ENCODE measurements at places on chromosomes 7 and 10. TPM values are rescaled to one million over a fixed set of nuclear protein-coding genes. Genes with fewer than 3 reads are reported as not detected.

GRCh38 chr7:72622532-72622931 lies 205.5 kb downstream of the TYW1B start:
- no peak for DNase-seq
- no peaks in the 10 kb centered on the region for H3K27me3 ChIP-seq
- H3K4me3 ChIP-seq = no peak overlapping the region
- no peaks in the 10 kb centered on the region for H3K4me1 ChIP-seq

DNA sequence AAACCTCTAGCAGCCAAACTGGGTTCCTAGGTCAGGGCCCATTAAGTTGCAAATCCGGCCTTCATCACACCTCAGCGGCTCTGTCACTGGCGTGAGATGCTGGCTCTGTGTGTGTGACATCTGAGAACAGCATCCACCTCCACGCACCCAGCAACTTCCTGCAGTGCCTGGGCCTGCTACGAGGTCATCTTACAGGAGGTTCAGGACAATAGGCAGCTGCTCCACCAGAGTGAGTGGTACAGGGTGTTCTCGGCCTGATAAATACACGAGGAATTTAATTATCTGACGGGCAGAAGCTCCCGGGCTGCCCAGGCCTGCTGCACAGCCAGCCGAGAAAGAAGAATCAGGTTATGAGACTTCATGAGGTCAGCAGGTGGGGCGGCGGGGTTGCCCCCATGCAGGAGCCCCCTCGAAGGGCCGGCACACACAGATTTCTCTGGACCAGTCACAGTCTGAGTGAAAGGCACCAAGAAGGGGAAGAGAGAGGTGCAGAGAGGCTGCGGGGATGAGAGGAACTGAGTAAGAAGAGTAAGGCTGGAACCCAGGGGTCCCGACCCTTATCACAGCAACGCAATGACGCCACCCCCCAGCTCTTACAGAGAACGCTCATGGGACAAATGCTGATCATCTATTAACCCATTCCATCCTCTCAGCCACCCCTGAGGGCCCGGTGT lies 49.3 kb downstream of the CALML3 start:
- no peak overlapping the region for H3K27ac ChIP-seq
- H3K27me3 ChIP-seq = no peaks in the 10 kb centered on the region
- peak; percentile 57 for DNase-seq
- H3K4me3 ChIP-seq = no peak overlapping the region
- no peaks in the 10 kb centered on the region for H3K36me3 ChIP-seq
- peaks cover 16% of the 10 kb centered on the region for H3K4me1 ChIP-seq

- H3K27ac ChIP-seq = no peak overlapping the region
- H3K36me3 ChIP-seq = no peaks in the 10 kb centered on the region
- H3K4me1 ChIP-seq = peaks cover 3% of the 10 kb centered on the region
- no peak overlapping the region for H3K4me3 ChIP-seq
- no peaks in the 10 kb centered on the region for H3K27me3 ChIP-seq
- DNase-seq = no peak
Observed at GRCh38 chr10:77603534-77603927, 34.1 kb downstream of the KCNMA1 start.

DNA sequence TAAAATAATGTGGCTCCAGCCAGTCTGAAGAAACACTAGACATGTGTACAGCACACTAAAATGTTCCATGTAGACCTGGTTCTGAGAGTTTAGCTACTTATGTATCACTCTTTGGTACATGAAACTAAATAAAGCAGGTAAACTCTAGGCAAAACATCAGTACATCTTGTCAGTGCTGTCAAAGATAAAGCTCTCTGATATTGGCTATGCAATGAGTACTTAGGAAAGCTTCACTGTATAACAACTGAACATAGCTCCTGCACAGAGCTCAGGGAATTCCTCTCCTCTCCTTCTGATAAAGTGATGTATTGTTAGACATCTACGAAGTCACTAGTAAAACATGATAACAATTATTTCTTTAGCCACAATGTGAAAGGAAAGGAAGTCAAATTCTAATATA lies 3.5 kb downstream of the LRRN3 start:
- H3K27me3 ChIP-seq = no peaks in the 10 kb centered on the region
- no peaks in the 10 kb centered on the region for H3K36me3 ChIP-seq
- no peaks in the 10 kb centered on the region for H3K4me1 ChIP-seq
- DNase-seq = no peak

- no peaks in the 10 kb centered on the region for H3K4me1 ChIP-seq
- peak; percentile 64 for DNase-seq
- no peaks in the 10 kb centered on the region for H3K36me3 ChIP-seq
- H3K27ac ChIP-seq = no peak overlapping the region
- H3K27me3 ChIP-seq = no peaks in the 10 kb centered on the region
Observed at GRCh38 chr7:71752171-71752935, 620.4 kb downstream of the GALNT17 start.

- no peaks in the 10 kb centered on the region for H3K27me3 ChIP-seq
- peak; percentile 63 for DNase-seq
- H3K4me1 ChIP-seq = peaks cover 5% of the 10 kb centered on the region
- peak within 1 kb of the TSS; percentile 53 for H3K4me3 ChIP-seq
Observed at GRCh38 chr10:115093286-115093775, at the start of gene ATRNL1. TSS of gene ATRNL1 (plus strand) at chr10:115093365. CDS start at chr10:115093751, 386 bp downstream.

- H3K4me1 ChIP-seq = no peaks in the 10 kb centered on the region
- H3K27ac ChIP-seq = no peak overlapping the region
- H3K27me3 ChIP-seq = no peaks in the 10 kb centered on the region
- DNase-seq = no peak
- no peak overlapping the region for H3K4me3 ChIP-seq
Observed at GRCh38 chr10:59055045-59055444, 121.4 kb upstream of the PHYHIPL start.

DNA sequence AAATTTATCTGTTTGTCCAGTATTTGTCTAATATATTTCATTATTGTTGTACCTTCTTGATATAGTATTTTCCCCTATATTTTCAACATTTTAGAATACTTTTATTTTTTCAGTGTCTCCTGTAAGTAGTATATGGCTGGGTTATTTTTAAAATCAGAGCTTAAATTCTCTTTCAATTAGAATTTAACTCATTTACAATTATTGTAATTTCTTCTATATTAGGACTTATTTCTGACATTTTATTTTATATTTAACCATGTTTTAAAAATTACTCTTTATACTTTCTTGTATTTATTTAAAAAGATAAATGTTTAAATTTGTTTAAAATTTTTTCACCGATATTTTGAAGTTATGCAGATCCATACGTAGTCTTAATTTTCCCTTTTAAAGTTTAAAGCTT lies 220.0 kb upstream of the NPVF start:
- no peaks in the 10 kb centered on the region for H3K4me1 ChIP-seq
- no peak overlapping the region for H3K4me3 ChIP-seq
- H3K36me3 ChIP-seq = no peaks in the 10 kb centered on the region
- no peaks in the 10 kb centered on the region for H3K27me3 ChIP-seq
- H3K27ac ChIP-seq = no peak overlapping the region

DNA sequence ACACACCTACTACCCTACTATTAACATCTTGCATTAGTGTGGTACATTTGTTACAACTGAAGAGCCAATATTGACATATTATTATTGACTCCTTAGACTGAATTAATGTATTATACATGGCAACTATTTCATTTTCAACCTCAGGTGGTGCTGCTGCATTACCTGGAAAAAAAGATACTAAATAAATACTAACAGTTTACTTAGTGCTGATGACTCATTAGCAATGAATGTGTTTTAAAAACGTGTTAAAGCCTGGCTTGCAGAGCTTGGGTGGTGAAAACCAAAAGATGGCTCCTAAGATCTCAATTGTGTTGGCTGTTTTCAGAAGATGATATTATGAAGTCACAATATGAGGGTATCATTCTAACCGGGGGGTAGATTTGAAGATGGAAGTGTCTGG lies 34.8 kb downstream of the CFAP43 start:
- H3K36me3 ChIP-seq = no peaks in the 10 kb centered on the region
- DNase-seq = no peak
- H3K27ac ChIP-seq = no peak overlapping the region

- H3K36me3 ChIP-seq = no peaks in the 10 kb centered on the region
- no peak overlapping the region for H3K4me3 ChIP-seq
- no peaks in the 10 kb centered on the region for H3K4me1 ChIP-seq
- no peak for DNase-seq
Observed at GRCh38 chr10:92714152-92714845, 24.5 kb downstream of the HHEX start.

DNA sequence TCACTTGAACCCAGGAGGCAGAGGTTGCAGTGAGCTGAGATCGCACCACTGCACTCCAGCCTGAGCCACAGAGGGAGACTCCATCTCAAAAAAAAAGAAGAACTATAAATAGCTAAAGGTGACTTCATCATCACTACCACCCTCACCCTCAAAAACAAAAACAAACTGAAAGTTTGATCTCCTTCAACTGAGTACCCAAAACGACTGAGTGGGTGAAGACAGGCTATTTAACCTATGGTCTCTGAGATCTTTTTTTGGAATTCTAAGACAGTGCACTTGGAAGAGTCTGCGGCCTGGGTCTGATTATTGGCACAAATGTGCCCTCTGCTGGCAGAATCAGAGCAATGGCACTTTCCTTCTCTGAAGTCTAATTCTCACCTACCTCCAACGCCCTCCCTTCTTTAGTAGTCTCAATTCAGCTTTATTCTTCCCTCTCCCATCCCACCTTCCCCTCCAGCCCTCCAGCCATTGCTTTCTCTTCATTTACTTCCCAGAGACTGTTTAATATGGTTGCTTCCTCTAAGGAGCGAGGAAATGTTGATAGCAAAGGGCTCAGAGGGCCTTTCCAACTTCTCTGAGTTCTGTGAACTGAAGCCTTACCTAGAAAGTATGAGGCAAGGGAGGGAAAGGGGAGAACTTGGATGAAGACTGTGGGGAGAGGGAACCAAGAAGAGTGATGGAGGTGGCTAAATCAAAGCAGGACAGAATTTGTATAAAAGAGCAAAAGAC lies 2.9 kb upstream of the MYOZ1 start:
- H3K27me3 ChIP-seq = no peaks in the 10 kb centered on the region
- H3K4me3 ChIP-seq = no peak overlapping the region
- peaks cover 4% of the 10 kb centered on the region for H3K4me1 ChIP-seq
- no peaks in the 10 kb centered on the region for H3K36me3 ChIP-seq

ETV1 gene
- 28.6 TPM for total RNA-seq

CYP3A4 gene
- not detected for total RNA-seq

TMEM270 gene
- 0.50 TPM for total RNA-seq

HTR5A gene
- total RNA-seq = not detected

MSMB gene
- not detected for total RNA-seq

TAS2R5 gene
- 2.5 TPM for total RNA-seq

BTBD16 gene
- total RNA-seq = 1.2 TPM

ITPRID1 gene
- not detected for total RNA-seq

PLXNA4 gene
- 3.5 TPM for total RNA-seq

OR2A1 gene
- total RNA-seq = not detected

EPHB6 gene
- 17.4 TPM for total RNA-seq

ECHS1 gene
- 85.6 TPM for total RNA-seq

CYCS gene
- total RNA-seq = 94.3 TPM
